ENCODE measurements at places on chromosomes 7 and 10. TPM values are rescaled to one million over a fixed set of nuclear protein-coding genes. Genes with fewer than 3 reads are reported as not detected.

Gene COBL
- total RNA-seq = 11.9 TPM

Gene NRCAM
- 7.9 TPM for total RNA-seq

Gene GPR15LG
- total RNA-seq = 2.1 TPM

Gene SYT15B
- 0.59 TPM for total RNA-seq

Gene WEE2
- 0.10 TPM for total RNA-seq

Gene ANKRD61
- not detected for total RNA-seq

Gene H2BK1
- not detected for total RNA-seq

Gene CRPPA
- total RNA-seq = 4.1 TPM

Gene TMEM225B
- 0.89 TPM for total RNA-seq

Gene SPDYE5
- not detected for total RNA-seq

Gene DGKB
- 2.9 TPM for total RNA-seq

Gene SPDYE8
- total RNA-seq = 0.10 TPM

Gene KIAA1549
- 3.0 TPM for total RNA-seq

Gene CHST15
- 16.5 TPM for total RNA-seq

Gene RAPGEF5
- 43.9 TPM for total RNA-seq

Gene OR13A1
- total RNA-seq = 0.10 TPM

Gene RBM20
- total RNA-seq = 2.4 TPM

Gene PHYH
- 21.6 TPM for total RNA-seq

Gene CDNF
- total RNA-seq = 3.2 TPM

Gene CELF2
- total RNA-seq = 29.3 TPM

Gene CEP55
- total RNA-seq = 7.8 TPM

Gene HUS1
- 17.7 TPM for total RNA-seq

Gene AMZ1
- 0.30 TPM for total RNA-seq

Gene GDF10
- total RNA-seq = 2.1 TPM

Gene SEMA3D
- 72.6 TPM for total RNA-seq

Gene CPA2
- not detected for total RNA-seq

Gene CLDN4
- 75.4 TPM for total RNA-seq

Gene PTF1A
- total RNA-seq = not detected

Gene MCMBP
- 39.3 TPM for total RNA-seq

Gene FAM24B
- total RNA-seq = 5.7 TPM

Gene KCNMA1
- 11.7 TPM for total RNA-seq

Gene OR9A2
- total RNA-seq = 0.20 TPM

Gene AEBP1
- 56.3 TPM for total RNA-seq

Gene MYO3A
- 2.3 TPM for total RNA-seq

Gene LFNG
- total RNA-seq = 27.0 TPM

Gene CALML5
- total RNA-seq = 133 TPM

Gene NRG3
- total RNA-seq = 0.39 TPM

Gene TRIL
- total RNA-seq = 21.8 TPM

Gene PAPOLB
- total RNA-seq = 0.30 TPM

Gene MBL2
- not detected for total RNA-seq

Gene C1GALT1
- total RNA-seq = 16.8 TPM

Gene CALCR
- total RNA-seq = 0.49 TPM

Gene BHLHA15
- 0.49 TPM for total RNA-seq

Measured in skin of body (tissue), 3 donors.